ENCODE measurements at places on chromosomes 11 and 22.

GRCh38 chr11:12803086-12803826 lies 129.0 kb downstream of the TEAD1 start:
- no peak for DNase-seq

DNA sequence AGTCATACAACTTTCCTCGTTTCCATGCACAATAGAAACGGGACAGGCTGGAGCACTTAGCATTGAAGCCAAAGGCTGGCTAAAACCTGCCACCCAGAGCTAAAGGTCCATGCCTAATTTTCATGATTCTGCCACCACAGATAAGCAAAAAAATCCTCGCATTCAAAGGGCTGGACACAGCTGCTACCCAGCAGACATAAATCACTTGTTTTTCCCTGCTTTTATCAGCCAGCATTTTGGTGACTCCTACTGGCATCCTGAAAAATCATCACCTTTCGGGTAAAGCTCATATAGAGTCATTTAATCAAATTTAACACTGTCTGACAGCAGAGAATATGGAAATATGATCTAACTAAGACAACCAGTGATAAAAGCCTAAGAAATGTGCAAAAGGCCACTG lies 37.9 kb downstream of the ALG9 start:
- DNase-seq: no peak

GRCh38 chr11:64485074-64485473 lies 105.9 kb upstream of the SLC22A12 start:
- DNase-seq: no peak

GRCh38 chr22:39130152-39130704 lies 22.3 kb downstream of the CBX7 start:
- peak; percentile 4 for DNase-seq

DNA sequence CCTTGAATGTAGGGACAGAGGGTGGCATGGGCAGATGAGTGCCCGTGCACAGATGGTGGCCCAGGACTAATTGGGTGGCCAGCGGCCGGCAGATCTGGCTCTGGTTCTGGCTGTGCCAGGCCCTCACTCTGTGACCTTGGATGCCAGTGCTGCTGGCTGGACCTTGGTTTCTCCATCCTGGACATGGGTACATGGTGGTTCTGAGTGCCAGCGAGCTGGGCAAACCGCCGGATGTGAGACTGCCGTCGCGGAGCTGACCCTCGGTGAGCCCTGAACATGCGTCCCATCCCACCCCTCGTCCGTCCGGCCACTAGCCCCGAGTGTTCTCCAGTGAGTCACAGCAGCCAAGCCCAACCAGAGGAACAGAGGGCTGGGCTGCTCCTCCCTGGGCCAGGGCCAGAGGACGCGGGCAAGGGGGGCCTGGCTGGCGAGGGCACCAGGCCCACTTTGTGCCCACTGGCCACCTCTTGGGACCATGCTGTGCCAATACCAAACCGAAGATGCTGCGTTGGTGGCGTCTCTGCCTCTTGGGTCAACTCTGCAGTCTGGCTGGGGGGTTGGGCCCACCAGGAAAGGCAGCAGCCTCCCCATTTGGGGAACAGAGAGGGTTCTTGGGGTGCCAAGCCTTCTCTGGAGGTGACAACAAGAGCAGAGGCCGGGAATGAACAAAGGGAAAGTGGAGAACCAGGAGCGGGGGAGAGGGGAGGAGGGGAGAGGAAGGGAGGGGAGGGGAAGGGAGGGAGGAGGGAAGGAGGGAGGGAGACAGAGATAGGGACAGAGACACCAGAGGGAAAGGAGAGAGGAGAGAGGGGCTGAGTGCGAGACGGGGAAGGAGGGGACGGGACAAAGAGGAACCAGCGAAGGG lies 10.7 kb downstream of the LSP1 start:
- no peak for DNase-seq

GRCh38 chr11:63567044-63567840 lies 4.1 kb upstream of the PLAAT2 start:
- peak; percentile 59 for DNase-seq

DNA sequence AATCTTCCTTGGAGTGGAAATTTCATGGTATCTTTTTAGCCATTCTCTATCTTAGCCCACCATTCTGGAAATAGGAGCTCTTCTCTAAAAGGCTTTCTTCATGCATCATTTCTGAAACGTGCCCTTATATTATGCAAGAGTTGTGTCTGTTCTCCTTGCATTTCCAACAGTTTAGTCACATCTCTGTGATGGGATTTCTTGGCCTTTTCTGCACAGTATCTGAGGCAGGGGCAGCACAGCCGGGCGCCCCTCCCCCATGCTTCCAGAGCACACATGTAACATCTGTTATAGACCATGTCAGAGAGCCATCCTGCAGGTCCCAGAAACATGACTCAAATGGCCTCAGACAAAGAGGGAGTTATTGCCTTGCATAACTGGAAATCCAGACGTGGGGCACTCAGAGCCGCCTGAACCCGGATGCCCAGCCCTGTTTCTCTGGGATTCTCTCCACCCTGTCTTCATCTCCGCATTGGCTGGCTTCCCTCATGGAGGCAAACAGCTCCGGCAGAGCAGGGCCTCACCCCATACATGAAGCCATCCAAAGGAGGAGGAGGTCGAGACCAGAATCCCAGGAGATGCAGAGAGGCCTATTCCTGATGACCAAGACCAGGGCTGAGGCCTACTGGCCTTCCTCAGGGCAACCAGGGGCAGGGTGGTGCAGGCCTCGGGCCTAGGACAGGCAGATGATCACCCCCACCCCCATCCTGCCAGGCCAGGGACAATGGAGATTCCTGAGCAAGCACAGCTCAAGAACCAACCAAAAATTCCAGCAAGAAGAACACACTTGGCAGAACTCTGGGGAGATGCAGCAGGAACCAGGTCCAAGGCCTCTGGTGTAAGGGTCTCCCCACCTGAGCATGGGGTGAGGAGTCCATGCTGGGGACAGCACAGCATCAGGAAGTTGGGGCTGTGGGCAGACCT lies 61.3 kb downstream of the IGLL5 start:
- DNase-seq: no peak

- no peak for DNase-seq
Measured at GRCh38 chr22:21855676-21856075, 11.8 kb downstream of the MAPK1 start.

DNA sequence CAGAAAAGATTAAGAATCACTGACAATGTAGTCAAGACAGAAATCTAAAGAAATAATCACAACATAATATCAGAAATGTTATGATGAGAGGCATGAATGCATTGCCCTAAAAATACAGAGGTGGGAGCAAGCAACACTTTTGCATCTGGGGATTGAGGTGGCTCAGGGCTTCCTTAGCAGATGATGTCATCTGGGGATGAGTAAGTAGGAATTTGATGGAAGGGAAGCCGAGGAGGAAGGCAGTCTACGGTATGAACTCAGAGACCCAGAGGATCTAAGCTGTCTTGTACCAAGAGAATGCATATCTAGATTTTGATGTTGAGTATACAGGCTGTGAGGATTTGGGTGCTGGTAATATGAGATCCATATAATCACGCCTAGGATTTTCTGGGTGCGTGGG lies 193.0 kb upstream of the SNX19 start:
- no peak for DNase-seq

GRCh38 chr11:112179601-112180000 lies 4.3 kb downstream of the BCO2 start:
- DNase-seq: no peak

DNA sequence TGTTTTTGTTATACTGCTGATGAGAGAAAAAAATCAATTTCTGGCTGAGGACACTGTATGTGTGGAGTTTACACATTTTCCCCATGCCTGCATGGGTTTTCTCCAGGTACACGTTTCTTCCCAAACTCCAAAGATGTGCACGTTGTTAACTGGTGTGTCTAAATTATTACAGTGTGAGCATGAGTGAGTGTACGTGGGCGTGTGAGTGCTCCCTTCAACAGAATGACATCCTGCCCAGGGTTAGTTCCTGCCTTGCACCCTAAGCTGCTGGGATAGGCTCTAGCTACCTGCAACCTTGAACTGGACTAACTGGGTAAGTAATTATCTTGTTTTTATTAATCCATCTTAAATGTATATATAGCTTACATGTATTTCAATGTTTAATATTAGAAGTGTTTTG lies 5.5 kb downstream of the NPAT start:
- DNase-seq: no peak

GRCh38 chr11:126578021-126578420 lies 222.5 kb downstream of the ST3GAL4 start:
- DNase-seq: no peak

- no peak for DNase-seq
Measured at GRCh38 chr11:78428266-78428636, 10.6 kb upstream of the GAB2 start.

DNA sequence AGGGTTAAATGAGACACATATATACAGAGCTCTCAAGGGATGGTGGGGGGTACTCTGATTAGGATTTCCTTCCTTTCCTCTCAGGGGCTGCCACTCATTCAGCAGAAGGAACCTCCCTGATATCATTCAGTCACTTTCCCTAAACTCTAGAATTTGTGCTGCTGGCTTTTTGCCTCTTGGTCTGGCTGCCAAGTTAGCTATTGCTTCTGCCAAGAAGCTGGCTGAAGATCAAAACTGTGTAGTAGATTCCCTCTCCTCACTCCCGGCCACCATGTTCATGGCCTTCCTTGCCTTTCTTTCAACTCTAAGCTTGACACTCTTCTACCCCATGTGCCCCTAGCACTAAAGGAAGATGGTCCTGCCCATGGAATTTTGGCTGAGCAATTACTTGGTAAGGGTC lies 18.7 kb downstream of the SLC6A5 start:
- no peak for DNase-seq

GRCh38 chr11:112499153-112499880 lies 238.7 kb upstream of the PLET1 start:
- DNase-seq: no peak

DNA sequence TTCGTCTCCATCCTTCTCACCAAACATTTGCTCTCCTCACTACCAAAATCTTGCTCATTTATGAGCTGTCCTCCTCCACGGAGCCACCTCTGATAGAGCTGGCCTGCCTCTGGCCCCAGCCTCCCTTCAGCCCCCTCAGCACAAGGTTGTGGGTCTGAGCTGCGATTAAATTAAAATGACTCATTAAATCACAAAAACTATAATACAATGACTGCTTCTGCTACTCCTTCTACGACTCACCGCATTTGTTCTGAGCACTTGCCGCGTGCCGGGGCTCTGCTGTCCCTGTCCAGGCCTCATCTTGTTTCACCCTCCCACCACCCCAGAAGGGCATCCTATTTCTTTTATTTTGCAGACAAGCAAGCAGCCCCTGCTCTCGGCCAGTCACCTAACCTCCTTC lies 49.2 kb upstream of the TIMP3 start:
- DNase-seq: no peak

GRCh38 chr22:25048659-25049647 lies 96.4 kb downstream of the KIAA1671 start:
- peak; percentile 82 for DNase-seq

GRCh38 chr11:116052603-116053547 lies 548.7 kb upstream of the CADM1 start:
- DNase-seq: no peak

DNA sequence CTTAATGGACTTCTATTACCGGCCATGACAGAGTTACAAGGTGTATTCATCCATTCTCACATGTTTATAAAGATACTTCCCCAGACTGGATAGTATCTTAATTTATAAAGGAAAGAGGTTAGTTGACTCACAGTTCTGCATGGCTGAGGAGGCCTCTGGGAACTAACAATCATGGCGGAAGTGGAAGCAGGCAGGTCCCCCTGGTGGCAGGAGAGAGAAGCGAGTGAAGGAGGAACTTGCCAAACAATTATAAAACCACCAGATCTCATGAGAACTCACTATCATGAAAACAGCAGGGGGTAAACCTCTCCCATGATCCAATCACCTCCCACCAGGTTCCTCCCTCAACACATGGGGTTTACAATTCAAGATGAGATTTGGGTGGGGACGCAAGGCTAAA lies 170.0 kb upstream of the PDGFD start:
- DNase-seq: no peak

DNA sequence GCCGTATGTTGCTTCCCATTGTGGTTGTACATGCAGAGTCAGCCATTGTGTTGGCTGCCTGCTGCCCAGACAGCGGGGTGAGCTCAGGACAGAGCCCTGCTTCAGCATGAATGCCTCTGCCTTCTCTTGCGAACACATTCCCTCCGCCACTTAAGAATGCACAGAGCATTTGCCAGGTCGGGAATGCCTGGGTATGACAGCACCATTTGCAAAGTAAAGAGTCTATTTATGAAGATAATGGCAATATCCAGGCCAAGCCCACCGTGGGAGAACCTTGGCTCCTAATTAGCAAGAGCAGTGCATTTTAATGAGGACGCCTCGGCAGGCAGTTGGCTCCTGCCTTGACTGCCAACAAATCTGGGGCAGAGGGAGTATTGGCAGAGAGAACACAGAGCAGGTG lies 62.5 kb upstream of the SORL1 start:
- DNase-seq: no peak

DNA sequence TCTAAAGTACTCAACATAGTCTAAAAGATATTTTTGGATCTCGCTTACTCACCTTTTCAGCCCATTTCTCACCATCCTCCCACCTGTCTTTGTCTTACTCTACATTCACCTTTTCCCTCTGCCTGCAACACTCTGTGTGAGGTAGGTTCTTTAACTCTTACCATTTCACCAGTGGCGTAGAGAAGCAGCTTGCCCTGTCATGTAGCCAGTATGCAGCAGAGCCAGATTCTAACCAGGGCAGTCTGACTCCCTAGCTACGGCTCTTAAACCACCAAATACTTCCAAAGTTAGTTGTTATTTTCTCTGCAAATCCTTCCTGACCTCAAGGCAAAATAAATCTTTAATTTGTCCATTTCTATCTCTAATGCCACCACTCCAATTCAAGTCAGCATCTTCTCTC lies 7.5 kb downstream of the ALG8 start:
- no peak for DNase-seq

DNA sequence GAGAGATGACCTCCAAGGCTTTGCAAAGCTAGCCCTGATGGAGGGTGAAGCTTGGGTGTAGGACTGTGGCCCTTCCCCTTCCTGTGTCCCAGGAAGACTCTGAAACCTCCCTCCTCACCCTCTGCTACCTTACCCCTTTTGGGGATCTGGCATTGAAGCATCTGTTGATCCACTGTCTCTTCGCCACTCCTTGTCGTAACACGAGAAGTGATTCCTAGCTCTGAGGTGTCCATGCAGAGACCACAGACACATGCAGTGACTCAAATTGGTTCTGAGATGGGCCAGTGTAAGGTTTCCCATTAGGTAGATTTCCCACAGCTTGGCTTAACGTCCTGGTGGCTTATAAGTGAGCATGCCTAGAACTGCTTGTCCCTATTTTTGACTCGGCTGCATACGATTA lies 101.4 kb downstream of the ZBTB16 start:
- no peak for DNase-seq

DNA sequence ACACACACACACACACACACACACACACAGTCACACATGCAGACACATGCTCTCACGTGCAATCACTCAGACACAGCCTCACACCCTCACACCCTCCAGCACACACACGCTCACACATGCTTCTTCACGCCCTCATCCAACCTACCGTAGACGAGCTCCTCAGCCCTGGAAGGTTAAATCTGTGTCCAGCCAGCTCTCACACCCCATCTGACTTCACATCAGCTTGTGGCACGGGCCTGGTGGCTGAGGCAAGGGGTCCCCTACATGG lies 1.3 kb upstream of the SCUBE1 start:
- no peak for DNase-seq

GRCh38 chr11:104148074-104148473 lies 15.9 kb downstream of the PDGFD start:
- no peak for DNase-seq

- peak; percentile 30 for DNase-seq
Measured at GRCh38 chr22:27134315-27134701, 476.9 kb downstream of the MIAT start.

- no peak for DNase-seq
Measured at GRCh38 chr11:72780296-72781062, 13.4 kb downstream of the STARD10 start.

- no peak for DNase-seq
Measured at GRCh38 chr22:19841641-19842392, 12.9 kb downstream of the GNB1L start.
